Thyroid gland (tissue), 4 donors: ENCODE measurements at places on chromosomes 4 and X. TPM values are rescaled to one million over a fixed set of nuclear protein-coding genes. Genes with fewer than 3 reads are reported as not detected.

DNA sequence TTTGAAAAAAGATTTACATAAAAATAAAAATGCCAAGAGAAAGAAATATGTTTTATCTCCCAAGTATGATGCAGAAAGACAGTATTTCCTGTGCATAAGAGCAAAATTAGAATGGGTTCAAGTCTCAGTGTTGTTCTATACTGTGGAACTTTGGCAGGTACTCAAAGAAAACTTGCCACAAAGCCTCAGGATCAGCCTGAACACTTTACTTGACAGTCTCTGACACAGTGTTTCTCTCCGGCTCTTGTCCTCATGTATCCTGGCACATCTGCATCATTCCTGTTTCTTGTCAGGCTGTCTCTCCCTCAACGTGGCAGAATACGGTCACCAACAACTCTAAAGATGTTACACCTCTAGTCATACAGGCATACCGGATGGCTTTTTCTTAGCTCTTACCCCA lies 273.7 kb downstream of the ARHGAP24 start:
- DNase-seq: no peak

- no peak for DNase-seq
These were observed 18.9 kb downstream of the RPS4X start for GRCh38 chrX:72258174-72258573.

DNA sequence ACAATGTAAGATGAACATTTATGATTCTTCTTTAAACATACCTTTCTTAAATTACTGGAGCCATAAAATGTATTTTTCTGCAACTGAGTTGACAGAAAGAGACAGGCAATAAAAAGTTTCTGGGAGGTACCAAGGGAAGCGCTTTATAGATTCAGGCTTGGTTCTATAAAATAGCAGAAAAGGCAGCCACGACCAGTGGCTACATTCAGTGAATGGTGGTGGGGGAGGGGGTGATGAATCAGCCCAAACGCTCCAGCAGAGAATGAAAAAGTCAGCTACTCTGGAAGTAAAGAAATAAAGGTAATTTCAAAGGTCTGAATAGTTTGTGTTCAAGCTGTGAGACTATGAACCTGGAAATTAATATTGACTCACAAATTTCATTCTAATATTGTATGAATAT lies 456.1 kb downstream of the KCTD8 start:
- DNase-seq: no peak

DNA sequence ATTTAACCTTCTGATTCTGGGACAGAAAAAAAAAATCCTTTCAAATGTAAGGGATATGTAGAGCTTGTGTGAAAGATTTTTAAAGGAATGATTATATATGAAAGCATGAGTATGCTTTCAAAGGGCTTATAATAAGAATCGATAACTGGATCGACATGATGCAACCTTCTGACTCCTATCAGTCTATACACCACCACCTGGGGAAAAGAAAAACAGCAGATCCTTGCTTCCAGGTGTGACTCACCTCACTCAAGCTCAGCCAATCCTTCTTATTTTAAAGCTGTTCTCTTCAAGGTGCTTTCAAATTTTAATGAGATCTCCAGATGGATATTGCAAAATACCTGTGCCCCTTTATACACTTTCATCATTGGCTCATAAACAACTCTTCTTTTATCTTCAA lies 102.1 kb upstream of the EDNRA start:
- peak; percentile 9 for DNase-seq

DNA sequence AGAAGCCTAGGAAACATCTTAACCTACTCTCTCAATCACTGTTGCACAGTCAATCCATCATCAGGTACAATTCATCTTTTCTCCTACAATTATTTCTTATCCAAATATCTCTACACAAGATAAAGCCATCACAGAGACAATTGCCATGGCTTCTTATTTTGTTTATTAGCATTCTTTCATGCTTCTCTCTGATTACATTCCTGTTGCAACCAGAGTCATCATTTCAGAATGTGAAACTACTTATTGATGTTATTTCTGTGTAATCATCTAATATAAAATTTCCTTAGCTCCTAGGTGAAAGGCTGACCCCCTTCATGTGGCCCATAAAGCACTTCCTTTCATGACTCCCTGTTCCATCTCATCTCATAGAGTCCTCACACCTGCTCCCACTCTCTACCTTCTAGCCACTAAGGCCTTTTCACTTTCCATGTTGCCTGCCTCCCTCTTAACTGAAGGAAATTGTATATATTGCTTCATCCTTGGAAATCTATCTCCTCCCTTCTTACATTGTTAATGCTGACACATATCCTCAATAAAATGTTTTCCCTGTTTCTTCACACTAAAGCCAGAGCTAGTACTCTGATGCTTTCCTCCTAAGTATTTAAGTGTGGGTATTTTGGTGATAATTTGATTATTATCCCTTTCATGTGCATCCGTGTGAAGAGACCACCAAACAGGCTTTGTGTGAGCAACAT lies 829.9 kb downstream of the FAT4 start:
- no peak for DNase-seq

- DNase-seq: no peak
These were observed 99.4 kb downstream of the C4orf51 start for GRCh38 chr4:145779319-145779801.

DNA sequence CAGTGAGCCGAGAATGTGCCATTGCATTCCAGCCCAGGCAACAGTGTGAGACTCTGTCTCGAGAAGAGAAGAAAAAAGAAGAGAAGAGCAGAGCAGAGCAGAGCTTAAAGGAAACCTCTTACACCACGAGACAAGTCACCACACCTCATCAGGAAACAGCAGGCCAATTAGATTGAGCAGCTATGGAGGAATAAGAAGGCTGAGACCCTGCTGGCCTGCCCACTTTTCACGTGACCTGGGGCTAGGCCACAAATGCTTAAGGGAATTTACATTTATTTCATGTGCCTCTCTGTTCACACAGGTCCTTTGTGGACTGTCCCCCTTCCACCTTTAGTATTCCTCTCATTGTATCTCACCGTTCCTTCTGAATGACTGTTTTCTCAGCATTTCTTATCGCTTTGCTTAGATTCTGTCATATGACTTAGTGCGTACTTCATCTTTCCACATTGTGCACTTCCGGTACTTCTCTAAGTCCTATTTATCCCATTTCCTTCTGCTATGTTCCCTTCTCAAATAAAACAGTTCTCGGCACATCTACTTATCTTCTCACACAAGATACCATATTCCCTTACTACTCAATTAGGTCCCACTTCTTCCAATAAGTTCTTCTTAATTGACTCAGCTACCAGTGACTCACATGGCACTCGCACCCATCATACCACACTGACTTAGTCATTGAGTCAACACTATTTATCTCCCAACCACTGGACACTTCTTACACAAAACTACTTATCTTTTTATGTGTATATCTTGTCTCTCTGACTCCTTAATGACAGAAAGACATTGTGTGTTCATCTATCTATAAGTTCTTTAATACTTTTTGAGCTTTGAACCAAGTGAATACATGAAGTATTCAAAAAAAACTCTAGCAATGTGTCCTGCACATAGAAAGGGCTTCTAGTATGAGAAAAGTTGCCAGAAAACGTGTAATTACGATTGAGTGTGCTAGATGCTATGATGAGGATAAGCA lies 11.0 kb downstream of the CUL4B start:
- no peak for DNase-seq

GRCh38 chrX:10130354-10130753 lies 26.4 kb upstream of the CLCN4 start:
- DNase-seq: no peak

- DNase-seq: no peak
These were observed 8.8 kb downstream of the BCOR start for GRCh38 chrX:40088803-40089540.

- DNase-seq: no peak
These were observed 647.6 kb upstream of the ACTRT1 start for GRCh38 chrX:128699716-128700285.

- no peak for DNase-seq
These were observed 137.6 kb downstream of the SCLT1 start for GRCh38 chr4:128955751-128956150.

- no peak for DNase-seq
These were observed 75.1 kb downstream of the NPNT start for GRCh38 chr4:105970371-105970770.

GRCh38 chr4:173698557-173699262 lies 168.7 kb upstream of the HAND2 start:
- DNase-seq: no peak

GRCh38 chr4:181146051-181146450 lies 1097.2 kb upstream of the TENM3 start:
- no peak for DNase-seq

DNA sequence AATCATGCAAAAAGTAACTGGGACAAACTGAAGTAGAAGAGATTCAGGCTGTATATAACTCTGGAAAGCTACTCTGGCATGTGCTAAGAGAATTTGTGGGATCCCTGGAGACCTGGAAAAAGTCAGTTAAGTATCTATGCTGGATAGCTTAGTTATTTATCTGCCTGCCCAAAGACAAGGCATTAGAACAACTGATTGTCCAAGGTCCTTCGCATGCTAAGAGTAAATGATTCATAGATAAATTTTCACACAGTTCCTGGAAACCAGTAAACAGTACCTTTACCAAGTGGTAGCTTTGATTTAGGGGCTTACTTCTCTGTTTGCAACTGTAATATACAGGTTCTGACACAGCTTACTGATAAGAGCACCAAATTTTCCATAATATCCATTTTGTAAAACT lies 104.8 kb downstream of the ATP11C start:
- no peak for DNase-seq

- DNase-seq: no peak
These were observed 72.4 kb upstream of the ANXA10 start for GRCh38 chr4:168019921-168020320.

GRCh38 chr4:6278801-6279197 lies 9.1 kb downstream of the WFS1 start:
- no peak for DNase-seq

- DNase-seq: no peak
These were observed 8.2 kb downstream of the STX18 start for GRCh38 chr4:4533461-4534169.

DNA sequence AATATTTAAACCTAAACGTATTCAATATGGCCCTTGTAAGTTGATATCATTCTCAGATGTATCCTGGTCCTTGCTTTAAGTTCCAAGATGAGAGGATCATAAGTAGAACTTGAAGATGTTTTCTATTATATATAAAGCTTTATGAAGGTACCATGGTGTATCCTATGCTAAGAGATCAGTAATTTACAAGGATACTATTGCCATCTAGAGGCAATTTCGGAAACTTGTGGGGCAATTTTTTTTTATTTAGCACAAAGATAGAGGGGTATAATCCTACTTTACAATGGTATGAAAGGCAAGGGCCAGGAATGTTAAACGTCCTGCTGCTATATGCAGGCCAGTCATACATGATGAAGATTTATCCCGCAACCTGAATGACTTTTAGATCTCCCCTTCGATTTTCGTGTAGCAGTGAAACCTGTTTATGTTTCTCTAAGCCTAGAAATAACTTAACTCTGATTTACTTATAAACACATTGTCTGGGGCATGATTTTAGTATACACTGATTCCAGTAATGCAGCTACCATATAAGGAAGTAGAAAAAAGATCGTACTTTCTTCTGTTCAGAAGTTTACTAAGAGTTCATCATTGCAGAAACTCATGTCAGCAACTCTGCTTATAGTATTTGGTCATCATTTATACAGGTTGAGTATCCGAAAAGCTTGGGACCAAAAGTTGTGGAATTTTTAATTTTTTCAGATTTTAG lies 2.6 kb downstream of the SLC25A31 start:
- no peak for DNase-seq

- DNase-seq: no peak
These were observed 1.5 kb upstream of the NBDY start for GRCh38 chrX:56727531-56727930.

DNA sequence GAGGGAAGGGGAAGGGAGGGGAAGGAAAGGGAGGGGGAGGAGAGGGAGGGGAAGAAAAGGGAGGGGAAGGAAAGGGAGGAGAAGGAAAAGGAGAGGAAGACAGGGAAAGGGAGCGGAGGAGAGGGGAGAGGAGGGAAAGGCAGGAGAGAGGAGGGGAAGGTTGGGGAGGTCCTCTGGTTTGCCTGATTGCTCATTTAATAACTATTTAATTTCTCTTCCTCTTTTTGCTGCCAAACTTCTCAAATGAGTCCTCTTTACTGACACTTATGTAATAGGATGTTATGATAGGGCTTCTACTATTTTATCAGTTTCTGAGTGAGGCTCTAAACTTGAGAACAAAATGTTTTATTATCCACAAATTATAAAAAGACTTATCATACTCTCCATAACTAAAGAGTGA lies 35.4 kb upstream of the PPA2 start:
- no peak for DNase-seq

DNA sequence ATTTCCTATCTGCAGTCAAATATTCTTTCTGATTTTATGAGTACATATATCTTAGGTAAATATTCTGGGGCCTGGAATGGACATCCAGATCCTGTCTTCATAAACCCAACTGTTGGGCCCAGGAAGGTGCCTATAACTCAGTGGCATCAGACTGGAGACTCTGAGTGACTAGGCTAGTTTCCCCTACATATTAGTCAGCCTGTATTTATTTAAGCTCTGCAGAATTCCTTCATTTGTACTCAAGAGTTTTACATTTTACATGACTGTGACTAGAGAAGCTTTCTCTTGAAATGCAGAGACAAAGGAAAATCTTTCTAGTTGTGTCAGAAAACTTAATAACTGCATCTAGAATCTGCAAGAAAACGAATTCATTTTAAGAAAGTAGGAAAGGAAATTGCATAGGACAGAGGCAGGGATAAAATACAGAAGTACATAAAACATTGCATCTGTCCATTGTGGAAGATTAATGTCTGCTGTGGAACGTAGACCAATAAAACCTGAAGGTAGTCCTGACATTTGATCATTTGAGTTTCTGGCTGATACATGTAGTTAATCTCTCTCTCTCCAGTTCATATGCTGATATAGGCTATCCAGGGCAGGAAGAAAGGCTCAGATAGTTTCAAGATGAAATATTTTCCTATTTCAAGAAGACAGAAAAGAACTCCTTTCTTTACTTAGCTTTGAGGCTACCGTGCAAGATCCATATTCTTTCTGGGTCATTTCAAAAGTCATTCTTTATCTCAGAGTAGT lies 78.2 kb downstream of the OPHN1 start:
- no peak for DNase-seq

GRCh38 chr4:31068257-31069075 lies 348.3 kb downstream of the PCDH7 start:
- DNase-seq: no peak

GRCh38 chr4:56677711-56678110 lies 3.4 kb downstream of the HOPX start:
- peak; percentile 53 for DNase-seq

The EPGN gene
- total RNA-seq: not detected

The POU3F4 gene
- not detected for total RNA-seq

The CLNK gene
- total RNA-seq: not detected

The CASP3 gene
- 13.4 TPM for total RNA-seq

The SYP gene
- total RNA-seq: 1.9 TPM

The CXCL11 gene
- not detected for total RNA-seq

The HHIP gene
- total RNA-seq: 0.45 TPM

The FREM3 gene
- not detected for total RNA-seq

The WDR17 gene
- 5.6 TPM for total RNA-seq

The CSAG3 gene
- total RNA-seq: not detected

The HTN1 gene
- total RNA-seq: not detected

The GAGE12C gene
- total RNA-seq: not detected

The MAOB gene
- 1.2 TPM for total RNA-seq

The RS1 gene
- total RNA-seq: not detected

The MND1 gene
- total RNA-seq: not detected

The TLL1 gene
- total RNA-seq: 9.0 TPM
